ENCODE measurements at places on chromosomes 11 and 22.

DNA sequence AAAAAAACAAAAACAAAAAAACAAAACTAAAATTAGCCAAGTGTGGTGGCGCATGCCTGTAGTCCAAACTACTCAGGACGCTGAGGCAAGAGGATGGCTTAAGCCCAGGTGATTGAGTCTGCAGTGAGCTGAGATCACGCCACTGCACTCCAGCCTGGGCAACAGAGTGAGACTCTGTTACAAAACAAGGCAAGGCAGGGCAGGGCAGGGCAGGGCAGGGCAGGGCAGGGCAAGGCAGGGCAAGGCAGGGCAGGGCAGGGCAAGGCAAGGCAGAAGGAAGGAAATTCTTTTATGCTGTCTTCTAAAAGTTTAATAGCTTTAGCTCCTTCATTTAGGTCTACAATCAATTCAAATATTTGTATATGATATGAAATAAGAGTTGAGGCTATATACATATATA, 50.1 kb upstream of the RASSF10 start:
- no peak for DNase-seq

GRCh38 chr11:101907815-101908214, 7.0 kb upstream of the CEP126 start:
- no peak for DNase-seq

GRCh38 chr11:73267122-73267846, 4.9 kb upstream of the P2RY6 start:
- no peak for DNase-seq

GRCh38 chr11:80144897-80145594, 704.2 kb upstream of the TENM4 start:
- DNase-seq = no peak

DNA sequence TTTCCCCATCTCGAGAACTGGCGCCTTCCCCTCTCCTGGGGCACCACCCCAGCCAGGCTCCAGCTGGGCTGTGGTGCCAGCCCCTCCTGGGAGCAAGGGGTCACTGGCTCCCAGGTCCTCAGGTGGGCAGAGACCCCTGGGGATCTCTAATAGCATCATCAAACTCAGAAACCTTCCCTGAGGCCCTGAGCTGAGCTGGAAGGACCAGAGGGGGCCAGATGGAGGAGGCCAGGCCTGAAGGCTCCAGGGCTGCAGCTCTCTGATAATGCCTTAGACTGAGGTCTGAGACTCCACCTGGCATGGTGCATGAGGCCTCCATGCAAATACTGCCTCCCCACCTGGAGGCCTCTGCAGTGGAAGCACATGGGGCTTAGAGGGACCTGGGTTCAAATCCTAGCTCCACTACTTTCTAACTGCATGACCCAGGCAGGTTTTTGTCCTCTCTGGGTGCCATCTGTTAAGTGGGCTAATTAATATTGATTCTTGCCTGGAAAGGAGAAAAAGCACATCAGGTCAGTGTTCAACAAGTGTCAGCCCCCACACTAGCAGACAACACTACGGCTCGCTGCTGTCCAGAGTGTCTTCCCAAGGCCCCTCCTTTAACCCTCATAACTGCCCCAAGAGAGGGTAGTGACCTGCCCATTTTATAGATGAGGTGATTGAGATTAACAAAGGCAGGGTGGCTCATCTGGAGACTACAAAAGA, 1.5 kb downstream of the MAPK8IP1 start:
- no peak for DNase-seq

DNA sequence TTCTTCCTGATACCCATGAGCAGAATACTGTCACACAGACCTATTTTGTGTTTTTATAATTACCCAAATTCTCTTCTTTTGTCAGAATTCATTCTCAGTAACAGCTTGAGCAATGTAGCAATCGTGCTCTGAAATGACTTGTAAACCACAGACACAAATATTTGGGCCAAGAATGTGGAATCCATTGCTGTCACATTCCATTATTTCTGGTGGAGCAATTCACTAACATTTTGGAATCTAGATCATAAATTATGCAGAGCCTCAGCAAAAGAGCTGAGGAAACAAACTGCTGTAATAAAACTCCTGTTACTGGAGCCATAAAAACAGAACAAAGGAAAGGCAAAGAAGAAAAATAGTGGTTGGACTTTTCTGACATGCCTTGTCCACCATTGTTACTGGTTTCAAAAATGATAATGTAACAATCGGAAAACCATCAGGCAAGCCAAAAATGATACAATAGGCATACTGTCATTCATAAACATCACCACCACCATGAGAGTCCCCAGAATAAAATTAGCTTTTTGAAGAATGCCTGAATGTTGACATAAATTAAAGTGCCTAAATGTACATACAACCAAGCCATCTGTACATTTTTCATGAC, 223.4 kb upstream of the PITPNB start:
- no peak for DNase-seq

GRCh38 chr11:60447846-60448245, 7.8 kb upstream of the MS4A1 start:
- DNase-seq = no peak

DNA sequence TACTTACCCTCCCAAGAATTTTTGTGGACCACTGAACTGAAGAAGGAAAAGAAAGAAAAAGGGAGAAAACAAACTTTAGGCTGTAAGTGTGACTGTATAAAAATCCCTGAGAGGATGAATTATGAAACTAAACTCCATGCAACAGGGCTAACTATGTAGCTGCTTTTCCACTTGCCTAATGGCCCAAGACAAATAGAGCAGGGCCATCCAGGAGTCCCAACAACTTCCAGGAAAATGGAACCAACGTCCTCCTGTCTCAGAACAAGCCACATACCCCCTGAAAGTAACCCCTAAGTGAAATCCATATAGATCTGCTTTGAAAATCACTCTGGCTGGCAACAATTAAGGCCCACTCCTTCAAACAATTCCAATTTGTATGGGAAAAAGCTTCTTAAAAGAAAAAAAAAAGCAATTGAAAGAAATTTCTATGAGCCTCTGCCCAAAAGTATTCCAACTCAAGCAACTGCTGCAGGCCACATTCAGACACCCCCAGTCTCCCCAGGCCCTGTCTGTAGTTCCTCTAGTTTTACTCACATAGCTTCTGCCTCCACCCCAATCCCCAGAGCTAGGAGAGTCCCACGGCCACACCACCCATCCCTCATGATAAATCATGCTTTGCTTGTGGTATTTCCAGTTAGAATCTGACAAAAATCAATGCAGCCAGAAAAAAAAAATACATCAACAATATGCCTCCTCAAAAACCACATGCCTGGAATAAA, 12.7 kb downstream of the RBFOX2 start:
- no peak for DNase-seq

DNA sequence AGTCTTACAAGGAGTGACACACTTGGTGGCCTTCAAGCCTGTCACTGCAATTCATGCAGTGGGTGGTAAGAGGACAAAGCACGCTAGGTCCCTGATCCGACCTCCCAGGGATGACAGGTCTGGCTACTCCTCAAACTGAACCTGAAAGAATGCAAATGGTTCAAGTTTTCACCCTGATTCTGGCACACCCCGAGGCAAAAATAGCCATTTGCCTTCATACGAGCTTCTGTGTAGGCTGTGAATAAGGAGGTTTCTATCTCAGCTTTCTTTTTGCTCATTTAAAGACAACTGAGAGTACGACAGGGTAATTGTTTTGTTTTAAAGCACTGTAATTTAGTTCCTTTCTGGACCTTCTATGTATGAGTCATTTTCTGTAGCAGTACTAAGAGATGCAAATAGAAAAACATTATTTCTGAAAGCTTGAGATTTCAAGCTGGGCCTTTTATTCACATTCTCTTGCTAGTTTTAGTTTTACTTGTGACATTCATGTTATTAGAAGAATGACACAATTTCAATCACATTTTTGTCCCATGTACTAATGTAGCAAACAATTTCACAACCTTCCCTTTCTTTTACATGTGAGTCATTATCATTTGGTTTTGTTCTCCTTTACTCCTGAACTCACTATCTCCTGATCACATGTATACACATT, 56.6 kb upstream of the FDX1 start:
- no peak for DNase-seq

GRCh38 chr11:31968461-31969358, 122.2 kb upstream of the RCN1 start:
- DNase-seq = no peak

DNA sequence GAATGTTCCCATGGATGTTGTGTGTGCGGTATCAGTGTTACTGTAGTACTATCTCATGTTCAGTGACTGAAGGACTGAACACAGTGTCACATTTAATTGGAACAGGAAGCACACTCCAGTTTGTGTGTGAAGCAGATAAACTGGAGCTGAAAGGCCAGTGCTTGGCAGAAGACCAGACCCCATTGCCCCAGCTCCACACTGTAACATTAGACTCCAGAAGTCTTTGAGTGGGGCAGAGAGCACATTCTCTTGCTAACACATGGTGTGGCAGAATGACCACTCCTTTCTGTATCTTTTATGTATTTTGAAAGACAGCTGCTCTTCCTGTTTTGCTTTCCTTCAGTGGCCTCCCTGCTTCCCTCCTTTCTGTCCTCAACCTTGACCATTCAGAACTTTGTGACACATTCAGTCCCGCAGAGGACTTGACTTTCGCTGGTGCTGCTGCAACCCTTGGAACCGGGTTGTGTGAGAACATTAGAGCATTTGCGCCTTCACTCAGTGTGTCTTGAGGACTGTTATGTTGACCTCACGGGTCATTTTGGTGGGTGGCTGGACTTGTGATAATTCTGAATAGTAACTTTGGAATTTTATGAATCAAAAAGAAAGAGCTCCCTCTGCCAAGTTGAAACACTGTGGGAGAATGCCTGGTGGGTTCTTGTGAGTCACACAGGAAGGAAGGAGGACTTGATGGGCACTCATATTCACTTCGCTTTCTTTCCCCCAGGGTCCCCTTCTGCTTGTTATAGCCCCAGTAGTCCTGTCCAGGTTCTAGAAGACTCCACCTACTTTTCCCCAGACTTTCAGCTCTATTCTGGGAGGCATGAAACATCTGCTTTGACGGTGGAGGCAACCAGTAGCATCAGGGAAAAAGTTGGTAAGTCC, 26.4 kb downstream of the AMOTL1 start:
- DNase-seq = no peak

GRCh38 chr11:123206791-123207434, 11.9 kb upstream of the CLMP start:
- DNase-seq = no peak

- DNase-seq = no peak
Observed at GRCh38 chr11:2812371-2812991, 73.1 kb downstream of the CDKN1C start.

- DNase-seq = peak; percentile 74
Observed at GRCh38 chr11:128172046-128172878, 415.1 kb downstream of the ETS1 start.

DNA sequence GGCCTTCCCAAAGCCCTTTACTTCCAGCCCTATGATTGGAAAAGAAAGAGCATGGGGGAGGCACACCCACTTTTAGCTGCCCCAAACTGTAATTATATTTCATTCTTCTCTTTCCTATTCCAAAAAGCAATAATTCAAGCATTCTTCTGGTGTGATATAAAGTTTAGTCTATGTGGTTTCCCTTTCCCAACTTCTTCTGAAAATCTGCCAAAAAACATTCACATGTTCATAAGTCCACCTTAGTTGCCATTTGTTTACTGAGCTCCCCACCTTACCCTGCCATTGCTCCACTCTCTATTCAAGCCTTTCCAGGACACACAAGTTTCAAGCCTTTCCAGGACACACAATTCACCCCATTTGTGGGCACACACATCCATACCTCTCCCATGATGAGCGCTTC, 111.6 kb upstream of the BMAL1 start:
- DNase-seq = no peak

DNA sequence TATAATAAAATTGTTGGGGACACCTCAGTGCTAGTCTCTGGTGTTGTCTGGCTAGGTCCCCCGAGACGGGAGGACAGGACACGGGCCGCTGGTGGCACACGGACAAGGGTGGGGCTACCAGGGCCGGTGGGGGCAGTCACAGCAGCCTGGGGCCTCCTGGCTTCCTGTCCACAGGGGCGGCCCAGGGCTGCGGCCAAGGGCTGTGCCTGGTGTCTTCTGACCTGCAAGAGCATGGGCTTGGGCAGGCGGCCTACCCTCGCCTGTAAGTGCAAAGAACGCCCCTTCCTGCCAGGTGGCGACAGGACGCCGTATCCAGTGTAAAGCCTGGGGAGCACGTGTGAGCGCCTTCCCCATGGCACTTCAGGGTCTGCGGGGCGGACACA, 3.6 kb downstream of the LRFN4 start:
- no peak for DNase-seq

DNA sequence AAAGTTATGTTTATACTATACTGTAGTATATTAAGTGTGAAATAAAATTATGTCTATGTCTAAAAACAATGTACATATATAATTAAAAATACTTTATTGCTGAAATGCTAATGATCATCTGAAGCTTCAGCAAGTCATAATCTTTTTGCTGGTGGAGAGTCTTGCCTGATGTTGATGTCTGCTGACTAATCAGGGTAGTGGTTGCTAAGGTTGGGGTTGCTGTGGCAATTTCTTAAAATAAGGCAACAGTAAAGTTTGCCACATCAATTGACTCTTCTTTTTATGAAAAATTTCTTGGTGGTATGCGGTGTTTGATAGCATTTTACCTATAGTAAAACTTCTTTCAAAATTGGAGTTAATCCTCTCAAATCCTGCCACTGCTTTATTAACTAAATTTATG, 21.4 kb downstream of the INSC start:
- DNase-seq = no peak

- no peak for DNase-seq
Observed at GRCh38 chr11:1734641-1735081, 15.7 kb downstream of the IFITM10 start.

- no peak for DNase-seq
Observed at GRCh38 chr11:59187035-59187434, 15.1 kb downstream of the DTX4 start.

DNA sequence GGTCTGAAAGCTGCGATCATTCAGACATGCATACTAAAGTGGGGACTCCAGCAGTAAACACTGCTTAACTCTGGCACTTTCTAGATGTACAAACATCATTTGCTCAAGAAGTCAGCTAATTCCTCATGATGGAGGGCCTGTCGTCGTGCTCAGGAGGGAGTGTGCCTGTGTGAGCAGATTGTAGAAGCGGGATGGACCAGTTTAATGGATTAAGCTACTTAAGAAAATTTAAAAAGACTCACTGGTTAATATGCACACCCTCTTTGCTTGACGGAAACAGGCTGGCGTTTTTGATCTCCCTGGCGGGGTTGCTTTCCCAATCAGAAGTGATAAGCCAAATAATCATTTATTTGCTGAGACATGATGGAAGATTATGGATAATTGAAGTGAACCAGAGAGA, 79.0 kb downstream of the LDLRAD3 start:
- DNase-seq = no peak

GRCh38 chr22:25726241-25726640, 15.7 kb upstream of the MYO18B start:
- no peak for DNase-seq

DNA sequence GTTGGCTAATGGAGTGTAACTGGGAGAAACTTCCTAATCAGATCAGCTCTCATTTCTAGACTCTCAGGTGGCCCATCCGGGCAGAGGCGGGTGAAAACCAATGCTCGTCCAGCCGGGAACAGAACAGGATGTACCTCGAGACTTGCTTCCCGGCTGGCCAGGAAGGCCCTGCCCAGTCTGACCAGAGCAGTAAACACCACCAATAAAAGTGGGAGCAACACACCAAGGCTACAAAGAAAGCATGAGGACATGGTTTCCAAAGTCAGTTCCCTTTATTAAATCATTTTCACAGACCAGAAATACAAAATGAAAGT, 940 bp upstream of the TNKS1BP1 start:
- no peak for DNase-seq

- DNase-seq = no peak
Observed at GRCh38 chr11:334264-334994, 13.8 kb upstream of the IFITM3 start.

- no peak for DNase-seq
Observed at GRCh38 chr11:12556788-12557384, 117.3 kb upstream of the TEAD1 start.

- no peak for DNase-seq
Observed at GRCh38 chr11:8095371-8095770, 14.4 kb downstream of the TUB start.

Measured in activated effector memory CD4-positive, alpha-beta T cell treated with Interleukin-2 at 50 U/mL for 16 hours (primary cell).